Stimulated activated CD8-positive, alpha-beta memory T cell treated with anti-CD3 and anti-CD28 coated beads, Interleukin-4, amount 100 ng/mL, for 1 hour (primary cell): ENCODE measurements at places on chromosomes 3 and 15.

GRCh38 chr3:58604031-58604430, 26.8 kb upstream of the FAM107A start:
- no peak for DNase-seq

DNA sequence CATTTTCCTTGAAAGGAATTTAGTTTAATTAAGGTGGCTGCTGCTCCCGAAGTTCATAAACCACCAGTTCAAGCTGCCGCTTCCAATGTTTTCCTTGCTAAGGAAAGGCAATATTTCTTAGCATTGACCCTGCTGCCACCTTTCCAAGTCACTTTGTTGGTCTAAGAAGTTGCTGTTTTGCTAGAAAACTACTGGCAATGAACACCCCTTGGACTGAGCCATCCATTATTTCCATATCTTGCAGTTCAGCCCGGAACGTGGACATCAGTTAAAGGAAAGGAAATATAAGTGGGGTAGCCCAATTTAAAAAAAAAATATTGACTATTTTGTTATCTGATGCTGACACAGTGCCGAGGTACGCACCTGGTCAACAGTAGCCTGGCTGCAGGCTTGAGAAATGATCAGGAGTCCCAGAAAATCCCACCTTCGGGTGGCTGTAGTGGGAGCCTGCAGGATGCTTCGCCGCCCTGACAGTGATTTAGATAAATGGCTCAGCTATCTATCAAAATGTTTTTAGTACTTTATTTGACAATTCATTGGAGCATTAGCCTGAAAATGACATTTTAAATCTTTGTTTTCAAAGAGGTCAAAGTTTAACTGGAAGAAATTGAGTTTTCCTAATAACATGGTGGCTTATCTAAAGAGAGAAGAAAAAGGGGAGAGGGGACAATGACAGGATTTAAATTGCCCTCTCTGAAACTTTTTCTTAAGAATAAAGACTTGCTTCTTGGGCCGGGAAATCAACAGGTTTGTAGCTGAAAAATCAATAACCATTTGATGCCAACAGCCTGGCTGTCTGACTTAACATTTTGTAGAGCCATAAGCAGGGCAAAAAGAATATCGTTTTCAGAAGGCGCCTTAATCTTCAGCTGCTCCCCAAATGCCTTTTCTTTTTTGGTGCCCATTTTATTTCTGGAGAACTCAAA, 1.6 kb downstream of the RARB start:
- no peak for DNase-seq

GRCh38 chr3:180447136-180447535, 154.8 kb upstream of the TTC14 start:
- no peak for DNase-seq

GRCh38 chr3:83524901-83525300, 1433.9 kb upstream of the CADM2 start:
- no peak for DNase-seq

- DNase-seq, result no peak
Measured at GRCh38 chr3:37680401-37680800, 181.3 kb upstream of the CTDSPL start.

DNA sequence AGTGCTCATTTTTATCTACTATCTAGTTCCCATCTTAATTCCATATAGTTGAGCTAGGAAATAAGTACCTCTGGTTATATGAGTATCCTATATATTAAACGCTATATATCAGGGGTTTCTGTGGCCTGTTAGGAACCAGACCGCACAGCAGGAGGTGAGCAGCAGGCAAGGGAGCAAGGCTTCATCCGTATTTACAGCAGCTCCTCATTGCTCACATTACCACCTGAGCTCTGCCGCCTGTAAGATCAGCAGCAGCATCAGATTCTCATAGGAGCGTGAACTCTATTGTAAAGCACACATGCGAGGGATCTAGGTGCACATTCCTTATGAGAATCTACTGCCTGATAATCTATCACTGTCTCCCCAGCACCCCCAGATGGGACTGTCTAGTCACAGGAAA, 23.0 kb downstream of the GSK3B start:
- no peak for DNase-seq

DNA sequence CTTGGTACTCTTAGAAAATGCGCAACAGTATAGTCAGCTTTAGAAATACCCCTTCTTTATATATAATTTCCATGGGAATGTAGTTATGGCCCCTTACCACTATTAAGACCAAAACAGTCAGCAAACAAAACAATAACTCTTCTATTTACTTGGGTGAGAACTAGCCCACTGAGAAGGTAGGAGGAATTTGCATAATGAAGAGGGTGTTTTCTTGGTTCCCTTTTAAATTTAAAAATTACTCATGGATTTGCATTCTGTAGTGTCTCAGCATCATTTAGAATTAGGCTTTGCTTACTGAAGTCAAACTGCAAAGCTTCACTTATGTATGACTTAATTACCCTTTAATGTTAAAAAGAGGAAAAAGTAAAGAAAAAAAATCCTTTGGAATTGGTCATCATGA, 350.8 kb downstream of the PTPRG start:
- DNase-seq, result no peak
